ENCODE measurements at places on chromosomes 7 and 10.

- DNase-seq = no peak
Measured at GRCh38 chr10:78362406-78363022, 328.9 kb downstream of the RPS24 start.

DNA sequence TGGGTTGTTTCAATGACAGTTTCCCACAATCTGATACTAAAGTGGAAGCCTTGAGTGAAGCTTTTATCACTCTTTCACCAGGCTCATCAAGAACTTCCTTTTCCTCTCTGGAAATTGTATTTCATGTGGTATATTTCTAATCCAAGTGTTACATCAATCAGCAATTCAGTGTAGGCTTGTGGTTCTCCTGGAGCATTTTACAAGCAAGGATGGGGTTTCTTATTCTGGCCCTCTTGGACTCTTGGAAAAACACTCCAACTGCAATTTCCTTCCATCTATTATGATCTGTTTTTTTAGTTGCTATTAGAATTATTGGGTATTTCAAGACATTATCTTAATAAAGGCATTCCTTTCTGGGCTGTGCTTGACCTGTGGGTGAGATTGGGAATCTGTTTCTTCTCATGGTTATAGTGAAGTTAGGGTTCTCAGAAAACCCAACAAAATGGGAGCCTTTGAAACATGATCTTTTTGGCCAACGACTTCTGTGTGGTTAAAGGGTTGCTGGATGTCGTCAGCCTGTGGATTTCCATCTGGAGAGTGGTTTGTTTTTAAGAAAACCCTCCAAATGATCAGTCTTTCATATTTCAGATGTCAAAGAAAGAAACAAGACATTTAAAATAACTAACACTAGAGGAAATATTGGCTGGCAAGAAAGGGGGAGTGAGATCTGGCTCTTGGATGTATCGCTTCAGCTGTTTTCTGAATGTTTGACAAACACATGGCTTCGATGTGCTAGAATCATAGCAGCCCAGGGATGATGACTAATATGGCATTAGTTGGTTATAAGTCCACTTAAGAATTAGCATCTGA is 540.2 kb downstream of the LRMDA start:
- peak; percentile 93 for DNase-seq

- no peak for DNase-seq
Measured at GRCh38 chr7:30697719-30698460, 15.6 kb upstream of the CRHR2 start.

GRCh38 chr10:77320971-77321471 is 316.6 kb downstream of the KCNMA1 start:
- DNase-seq = peak; percentile 90

- no peak for DNase-seq
Measured at GRCh38 chr7:150753239-150753638, 16.0 kb downstream of the GIMAP5 start.

GRCh38 chr10:104033401-104033930 is 52.2 kb downstream of the COL17A1 start:
- DNase-seq = no peak

Data from fibroblast of mammary gland (primary cell).